ENCODE measurements at places on chromosomes 5 and 9.

DNA sequence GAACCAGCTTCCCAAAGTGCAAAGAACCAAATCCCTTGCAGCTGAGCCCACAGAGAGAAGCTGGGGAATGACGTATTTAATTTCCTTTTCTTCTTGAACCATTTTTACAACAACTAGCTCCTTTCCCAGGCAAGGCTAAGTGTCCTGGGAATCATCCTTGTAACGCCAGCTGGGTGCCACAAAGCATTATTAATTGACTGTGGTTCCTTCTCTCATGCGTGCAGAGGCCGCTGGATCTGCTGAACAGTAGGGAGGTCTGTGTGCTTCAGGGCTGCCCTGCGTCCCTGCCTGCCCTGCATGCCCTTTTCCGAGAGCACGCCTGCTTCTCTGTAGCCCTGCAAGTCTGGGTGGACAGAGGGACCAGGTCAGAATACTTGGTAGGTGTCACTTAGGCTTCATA, 124.1 kb upstream of the OTULINL start:
- no peak for DNase-seq

- no peak for DNase-seq
Measured at GRCh38 chr5:87029951-87030350, 237.7 kb upstream of the RASA1 start.

- DNase-seq = no peak
Measured at GRCh38 chr5:1272201-1272600, 22.7 kb downstream of the TERT start.

DNA sequence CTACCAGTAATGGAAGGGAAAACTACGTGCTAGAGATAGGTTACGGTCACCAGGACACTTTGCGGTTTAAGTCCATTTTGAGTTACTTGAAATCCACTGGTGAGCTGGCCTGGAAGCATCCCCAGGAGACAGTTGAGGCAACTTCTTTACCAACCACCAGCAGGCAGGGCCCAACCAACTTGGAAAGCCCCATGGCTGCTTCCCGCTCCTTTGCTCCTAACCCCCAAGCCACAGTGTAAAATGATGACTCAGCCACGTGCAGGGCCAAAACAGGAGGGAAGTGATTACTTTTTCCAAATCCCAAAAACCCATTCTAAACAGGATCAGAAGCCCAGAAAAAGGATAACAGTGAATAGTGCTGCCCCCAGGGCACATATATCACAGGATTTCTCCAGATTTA, 87.4 kb downstream of the PAX5 start:
- DNase-seq = peak; percentile 55

DNA sequence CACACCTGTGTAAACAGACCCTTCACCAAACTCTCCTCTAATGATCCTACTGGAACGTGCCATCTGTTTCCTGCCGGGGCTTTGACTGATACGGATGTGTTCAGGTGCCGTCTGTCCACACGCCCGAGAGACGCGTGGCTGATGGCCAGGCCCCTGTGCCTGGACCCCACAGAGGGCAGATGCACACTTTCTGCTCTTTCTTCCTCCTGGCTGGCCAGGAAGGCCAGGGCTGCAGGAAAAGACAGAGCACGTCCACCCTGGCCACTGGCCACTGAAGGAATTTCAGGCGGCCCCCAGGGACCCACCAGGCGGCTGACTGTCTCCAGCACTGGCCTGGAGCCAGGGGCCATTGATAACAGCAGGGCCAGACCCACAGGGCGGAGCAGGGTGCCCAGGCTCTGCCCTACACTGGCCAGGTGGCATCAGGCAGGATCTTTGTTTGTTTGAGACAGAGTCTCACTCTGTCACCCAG, 3.6 kb upstream of the ENG start:
- peak; percentile 44 for DNase-seq

DNA sequence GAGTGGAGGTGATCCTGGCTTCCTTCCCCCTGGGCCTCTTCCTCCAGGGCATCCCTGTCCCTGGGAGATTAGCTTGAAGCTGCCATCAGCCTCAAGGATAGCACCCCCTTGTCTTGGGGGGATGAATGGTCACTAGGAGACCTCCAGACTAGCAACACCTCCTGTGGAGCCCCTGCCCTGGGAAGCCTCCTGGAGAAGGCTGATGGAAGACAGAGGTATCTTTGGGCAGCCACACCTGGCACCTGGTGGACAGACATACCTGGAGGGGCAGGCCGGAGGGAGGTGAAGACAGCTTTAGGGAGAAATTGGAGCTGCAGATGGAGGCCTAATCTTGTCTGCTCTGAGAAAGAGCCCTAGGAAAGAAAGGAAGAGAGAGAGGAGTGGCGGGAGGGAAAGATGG, 9.0 kb upstream of the TTLL11 start:
- no peak for DNase-seq

DNA sequence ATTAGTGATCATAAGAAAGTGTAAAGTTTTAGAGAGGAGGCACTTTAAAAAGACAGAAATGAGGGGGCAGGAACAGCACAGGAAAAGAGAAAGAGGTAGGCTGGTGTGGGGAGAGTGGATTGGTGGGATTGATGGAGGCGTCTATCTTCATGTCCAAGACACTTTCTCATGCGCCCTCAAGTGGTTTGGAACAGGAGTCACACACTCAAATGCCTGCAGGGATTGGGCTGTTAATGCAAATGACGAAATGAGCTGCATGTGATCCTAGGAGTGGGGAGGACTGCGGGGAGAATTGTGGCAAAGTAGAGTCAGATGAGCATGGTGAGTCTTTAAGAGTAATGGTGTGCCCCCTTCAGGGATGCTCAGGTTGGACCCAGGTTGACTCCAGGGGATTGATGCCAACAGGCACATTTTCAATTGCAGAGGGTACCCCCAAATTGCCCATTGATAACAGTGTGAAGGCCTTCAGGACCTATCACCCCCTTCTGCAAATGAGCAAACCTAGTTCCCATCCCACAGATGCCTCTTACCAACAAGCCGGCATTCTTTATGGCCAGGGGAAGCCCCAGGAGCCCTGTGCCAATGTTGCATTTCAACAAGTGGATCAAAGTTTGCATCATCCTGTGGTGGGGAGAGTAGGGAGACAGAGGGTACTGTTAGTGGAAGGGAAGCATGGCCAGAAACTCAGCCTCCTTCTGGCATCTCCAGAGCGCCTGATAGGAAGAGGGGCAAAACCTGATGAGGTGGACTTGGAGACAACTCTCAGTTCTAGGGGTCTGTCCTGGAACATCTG, 5.3 kb downstream of the SLC36A3 start:
- peak; percentile 51 for DNase-seq

DNA sequence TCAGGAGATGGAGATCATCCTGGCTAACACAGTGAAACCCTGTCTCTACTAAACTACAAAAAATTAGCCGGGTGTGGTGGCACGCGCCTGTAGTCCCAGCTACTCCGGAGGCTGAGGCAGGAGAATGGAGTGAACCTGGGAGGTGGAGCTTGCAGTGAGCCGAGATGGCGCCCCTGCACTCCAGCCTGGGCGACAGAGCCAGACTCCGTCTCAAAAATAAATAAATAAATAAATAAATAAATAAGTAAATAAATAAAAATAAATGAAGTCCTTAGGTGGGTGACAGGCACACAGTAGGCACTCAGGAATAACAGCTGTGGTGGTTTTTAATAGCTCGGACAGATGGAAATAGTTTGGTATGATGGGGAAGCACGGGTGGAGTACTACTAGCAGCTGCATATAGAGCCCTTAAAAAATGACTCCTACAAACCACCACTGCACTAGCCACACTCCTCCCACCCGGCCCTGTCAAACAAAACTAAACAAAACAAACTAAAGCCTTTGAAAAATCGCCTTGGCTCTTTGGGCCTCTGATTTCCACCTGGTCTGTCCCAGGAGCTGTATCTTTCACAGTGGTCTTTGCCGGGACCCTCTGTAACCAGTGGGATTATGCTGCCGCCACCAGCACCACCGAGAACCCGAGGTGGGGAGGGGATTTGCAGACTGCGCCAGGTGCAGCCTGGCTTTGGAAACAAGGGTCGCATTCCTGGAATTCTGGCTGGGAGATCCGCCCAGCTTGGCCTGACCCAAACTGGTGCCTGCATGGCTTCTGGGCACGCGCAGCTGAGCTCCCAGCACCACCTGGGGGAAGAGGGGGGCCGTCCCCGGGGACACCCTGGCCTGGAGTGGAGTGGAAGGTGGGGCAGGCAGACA, 5.1 kb upstream of the WDR5 start:
- DNase-seq = no peak

- DNase-seq = no peak
Measured at GRCh38 chr5:81843845-81844244, 92.9 kb upstream of the SSBP2 start.

- peak; percentile 26 for DNase-seq
Measured at GRCh38 chr5:132815454-132815853, 2.4 kb downstream of the SOWAHA start.

DNA sequence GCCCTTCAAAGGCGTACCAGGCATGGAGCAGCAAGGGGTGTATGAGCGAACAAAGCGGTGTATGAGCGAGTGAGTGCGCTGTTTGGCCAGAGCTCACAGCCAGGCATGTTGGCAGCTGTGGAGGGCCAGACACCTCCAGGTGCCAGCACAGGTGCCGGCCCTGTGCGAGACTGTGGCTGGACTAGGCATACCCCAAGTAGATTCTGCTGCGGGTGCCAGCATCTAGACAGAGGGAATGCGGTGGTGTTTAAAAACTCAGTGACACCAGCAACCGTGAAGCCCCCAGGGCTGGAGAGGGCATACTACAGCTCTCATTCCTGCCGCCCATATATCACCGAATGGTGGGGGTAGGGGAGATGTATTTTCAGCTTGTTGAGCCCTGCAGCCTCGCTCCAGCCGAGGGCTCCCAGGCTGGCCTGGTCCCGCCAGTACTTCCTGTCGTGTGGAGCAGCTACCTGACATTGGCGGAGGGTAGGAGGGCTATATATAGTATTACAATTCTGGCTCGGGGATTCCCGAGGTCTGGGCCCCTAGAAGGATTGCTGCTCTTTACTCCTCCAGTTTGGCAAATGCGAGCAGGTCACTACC, 1829.6 kb upstream of the NUDT12 start:
- DNase-seq = no peak

GRCh38 chr5:6748142-6748541, 34.9 kb downstream of the TENT4A start:
- DNase-seq = no peak

GRCh38 chr5:116510517-116510916, 64.1 kb downstream of the SEMA6A start:
- DNase-seq = peak; percentile 30

DNA sequence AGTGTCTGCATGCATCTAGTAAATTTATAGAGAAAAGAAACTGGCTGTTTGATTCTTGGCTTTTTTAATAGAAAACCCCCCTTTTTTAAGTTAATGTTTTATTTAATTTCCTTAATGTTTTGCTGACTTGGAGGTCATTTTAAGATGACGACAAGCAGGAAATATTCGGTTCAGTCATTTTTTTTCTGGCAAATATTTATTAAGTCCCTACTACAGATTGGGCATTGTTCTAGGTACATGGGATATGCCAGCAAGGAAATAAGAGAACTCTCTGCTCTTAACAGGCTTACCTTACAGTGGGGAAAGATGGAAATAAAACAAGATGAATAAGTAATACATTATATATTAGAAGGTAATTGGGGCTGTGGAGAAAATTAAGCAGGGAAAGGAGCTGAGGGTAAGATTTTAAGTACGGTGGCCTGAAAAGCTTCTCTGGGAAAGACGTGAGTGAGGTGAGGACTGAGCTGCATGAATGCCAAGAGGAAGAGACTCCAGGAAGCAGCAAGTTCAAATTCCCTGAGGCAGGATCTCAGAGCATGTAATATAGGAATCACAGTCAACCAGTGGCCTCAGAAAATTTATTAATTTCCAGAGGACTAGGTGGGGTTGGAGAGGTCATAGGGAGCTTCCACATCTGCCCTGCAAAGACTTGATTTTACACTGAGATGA, 316.0 kb upstream of the DAP start:
- DNase-seq = no peak

DNA sequence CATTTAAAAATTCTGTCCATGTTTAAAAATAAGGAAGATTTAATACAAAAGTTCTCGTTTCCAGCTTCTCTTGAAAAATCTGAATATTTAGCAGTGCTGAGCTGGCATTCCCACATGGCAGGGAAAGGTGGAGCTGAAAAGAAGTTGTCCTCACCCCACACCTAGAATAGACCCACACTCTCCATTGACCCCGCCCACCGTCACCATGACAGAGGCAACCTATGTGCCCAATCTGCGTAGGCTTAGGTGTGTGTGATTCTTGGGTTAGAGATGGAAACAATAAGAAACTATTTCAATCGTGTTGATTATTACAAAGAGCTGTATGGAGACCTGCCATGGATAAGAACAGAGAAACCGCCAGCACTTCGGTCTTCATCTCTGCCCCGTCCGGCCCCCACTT, 8.9 kb upstream of the STK32A start:
- no peak for DNase-seq

DNA sequence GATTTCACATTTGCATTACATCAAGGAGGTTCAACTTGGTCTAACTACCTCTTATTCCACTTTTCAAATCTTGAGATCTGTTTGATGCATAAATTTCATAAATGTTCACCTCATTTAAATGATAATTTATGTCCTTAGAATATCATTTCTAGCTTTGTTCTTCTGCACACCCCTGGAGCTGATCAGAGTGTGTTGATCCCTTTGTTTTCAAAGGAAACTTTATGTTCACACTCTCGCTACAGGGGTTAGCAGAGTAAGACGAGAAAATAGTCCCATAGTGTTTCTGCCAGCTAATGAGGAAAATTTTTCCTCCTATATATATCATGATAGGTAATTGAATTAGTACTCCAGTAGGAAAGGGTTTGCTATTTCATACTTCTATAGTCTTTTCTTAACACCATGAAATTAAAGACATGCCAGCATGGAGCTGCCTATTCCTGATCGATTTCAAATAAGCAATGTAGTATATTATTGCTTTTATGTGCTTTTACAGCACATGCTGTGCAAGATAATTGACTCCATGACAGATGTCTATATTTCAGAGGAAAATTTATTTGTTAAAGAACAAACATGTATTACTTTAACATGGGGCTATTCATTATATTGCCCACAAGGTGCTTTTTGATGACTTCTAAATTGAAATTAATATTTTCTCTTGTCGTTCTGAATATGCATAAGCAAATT, 4.8 kb upstream of the PAM start:
- DNase-seq = no peak

- no peak for DNase-seq
Measured at GRCh38 chr5:142427529-142427928, 102.7 kb upstream of the SPRY4 start.

DNA sequence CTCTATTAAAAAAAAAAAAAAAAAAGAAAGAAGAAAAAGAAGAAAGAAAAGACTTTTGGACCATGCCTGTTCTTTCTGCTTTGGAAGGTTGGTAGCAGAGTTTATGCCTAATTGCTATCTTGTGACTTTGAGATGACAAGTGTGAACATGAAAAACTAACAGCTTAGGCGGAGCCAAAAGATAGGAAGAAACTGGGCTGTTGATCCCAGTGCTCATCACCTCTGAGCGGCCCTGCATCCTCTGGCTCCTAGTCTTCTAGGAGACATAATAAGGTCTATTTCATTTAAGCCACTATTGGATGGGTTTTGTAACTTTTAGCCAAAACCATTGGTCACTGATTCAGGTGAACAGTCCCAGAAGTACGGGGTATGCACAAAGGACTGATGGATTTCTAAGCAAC, 34.4 kb upstream of the ATP6V1G1 start:
- no peak for DNase-seq

- DNase-seq = no peak
Measured at GRCh38 chr5:77103457-77103856, 16.4 kb upstream of the ZBED3 start.
